ENCODE measurements at places on chromosomes 11 and 22.

DNA sequence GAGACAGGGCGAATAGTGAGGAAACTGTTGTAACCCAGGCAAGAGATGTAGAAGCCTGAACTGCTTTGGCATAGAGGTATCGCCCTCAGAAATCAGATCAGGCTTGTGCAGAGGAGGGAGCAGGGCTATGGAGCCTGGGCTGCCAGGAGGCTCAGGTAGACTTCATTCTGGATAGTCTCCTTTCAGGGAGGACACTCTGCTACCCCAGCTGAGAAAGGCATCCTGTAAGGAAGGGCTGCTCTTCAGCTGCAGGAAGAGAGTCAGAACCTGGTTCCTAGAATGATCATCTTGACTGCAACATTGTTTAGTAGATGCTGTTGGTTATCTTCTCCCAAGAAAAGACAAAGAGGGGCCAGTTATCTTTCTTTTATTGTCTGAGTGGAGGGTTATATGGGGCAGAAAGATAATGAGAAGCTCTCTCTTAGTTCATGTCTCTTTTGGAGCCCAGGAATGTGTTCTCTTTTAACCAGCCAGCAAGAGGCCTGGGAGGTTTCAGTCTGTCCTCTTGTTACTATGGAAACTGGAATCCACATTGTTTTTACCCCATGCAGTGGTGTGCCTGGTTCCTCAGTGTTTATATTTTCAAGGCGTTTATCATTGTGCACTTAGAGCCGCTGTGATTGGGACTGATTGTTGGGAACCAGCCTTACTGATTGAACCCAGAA is 95.7 kb downstream of the STIM1 start:
- no peak for DNase-seq

- no peak for DNase-seq
These were observed 20.6 kb downstream of the STARD10 start for GRCh38 chr11:72773291-72773690.

- no peak for DNase-seq
These were observed 85.5 kb downstream of the ETS1 start for GRCh38 chr11:128501632-128502549.

DNA sequence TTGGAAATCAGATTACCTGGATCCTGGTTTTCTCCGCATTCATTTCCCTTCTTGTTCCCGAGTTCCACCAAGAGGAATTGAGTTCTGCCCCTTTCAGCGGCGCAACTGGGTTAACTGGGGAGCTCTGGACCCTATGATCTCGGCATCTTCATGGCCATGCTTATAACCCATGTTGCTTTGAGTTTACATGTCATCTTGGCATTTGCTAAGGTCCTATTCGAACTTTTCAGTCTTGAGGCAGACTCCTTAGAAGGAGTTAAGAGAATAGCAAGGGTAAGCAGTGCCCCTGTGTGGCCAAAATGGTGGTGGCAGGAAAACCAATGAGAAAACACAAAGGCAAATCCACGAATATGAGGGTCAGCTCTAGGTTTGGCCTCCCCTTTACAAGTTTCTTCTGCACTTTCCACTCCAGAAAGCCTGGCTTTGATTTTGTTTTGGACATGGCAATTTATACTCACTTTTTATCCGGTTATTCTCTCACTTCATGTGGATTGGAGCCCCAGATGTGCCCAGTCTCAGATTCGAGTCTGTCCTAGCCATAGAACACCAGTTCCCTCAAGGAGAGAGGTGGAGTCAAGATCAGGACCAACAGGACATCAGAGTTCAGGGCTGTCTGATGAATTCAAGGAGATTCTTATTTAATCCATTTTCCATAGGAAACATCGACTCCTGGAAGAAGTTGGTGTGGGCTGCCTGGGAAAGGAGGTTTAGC is 55.3 kb upstream of the FBXO3 start:
- DNase-seq, result no peak

DNA sequence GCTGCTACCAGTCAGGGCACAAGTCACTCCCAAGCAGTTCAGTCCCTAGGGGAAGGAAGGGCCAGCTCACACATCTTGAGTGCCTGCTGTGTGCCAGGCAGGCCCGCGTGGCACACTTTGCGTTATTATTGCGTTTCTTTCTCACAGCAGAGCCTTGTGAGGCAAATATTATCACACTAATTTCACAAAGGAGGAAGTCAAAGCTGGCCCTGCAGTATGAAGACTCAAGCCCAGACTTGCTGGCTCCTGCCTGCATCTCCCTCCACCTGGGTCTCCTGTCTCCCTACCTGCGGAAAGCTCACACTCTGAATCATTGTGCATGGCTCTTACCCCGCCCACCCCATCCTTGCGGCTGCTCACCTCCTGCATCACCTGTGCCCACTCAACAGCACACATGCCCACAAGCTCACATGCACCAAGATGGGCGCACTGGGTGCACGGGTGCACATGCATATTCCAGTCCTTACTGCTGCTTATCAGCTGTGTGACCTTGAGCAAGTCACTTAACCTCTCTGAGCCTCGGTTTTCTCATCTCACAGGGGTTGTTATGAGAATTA is 31.7 kb upstream of the P2RY2 start:
- peak; percentile 59 for DNase-seq

GRCh38 chr11:18768978-18769377 is 22.6 kb downstream of the PTPN5 start:
- DNase-seq, result no peak

DNA sequence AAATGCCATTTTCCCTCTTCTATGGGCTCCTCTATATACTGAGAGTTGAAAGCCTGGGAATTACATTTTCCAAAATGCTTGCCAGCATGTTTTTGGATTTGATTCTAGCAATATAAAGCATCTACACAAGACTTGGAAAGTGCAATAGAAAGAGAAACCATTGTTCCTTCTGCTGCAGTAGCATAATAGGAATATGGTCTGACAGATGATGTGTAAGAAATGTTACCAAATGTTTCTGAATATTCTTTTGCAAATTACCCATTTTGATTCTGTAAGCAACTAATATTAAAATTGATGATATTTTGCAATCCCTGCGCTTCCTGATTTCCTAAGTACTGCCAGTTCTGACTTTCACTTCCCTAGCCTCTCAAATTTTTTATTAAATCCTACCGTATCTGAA is 61.6 kb downstream of the CASP12 start:
- no peak for DNase-seq

- DNase-seq, result no peak
These were observed 170.0 kb downstream of the LRRC4C start for GRCh38 chr11:41289408-41289807.

DNA sequence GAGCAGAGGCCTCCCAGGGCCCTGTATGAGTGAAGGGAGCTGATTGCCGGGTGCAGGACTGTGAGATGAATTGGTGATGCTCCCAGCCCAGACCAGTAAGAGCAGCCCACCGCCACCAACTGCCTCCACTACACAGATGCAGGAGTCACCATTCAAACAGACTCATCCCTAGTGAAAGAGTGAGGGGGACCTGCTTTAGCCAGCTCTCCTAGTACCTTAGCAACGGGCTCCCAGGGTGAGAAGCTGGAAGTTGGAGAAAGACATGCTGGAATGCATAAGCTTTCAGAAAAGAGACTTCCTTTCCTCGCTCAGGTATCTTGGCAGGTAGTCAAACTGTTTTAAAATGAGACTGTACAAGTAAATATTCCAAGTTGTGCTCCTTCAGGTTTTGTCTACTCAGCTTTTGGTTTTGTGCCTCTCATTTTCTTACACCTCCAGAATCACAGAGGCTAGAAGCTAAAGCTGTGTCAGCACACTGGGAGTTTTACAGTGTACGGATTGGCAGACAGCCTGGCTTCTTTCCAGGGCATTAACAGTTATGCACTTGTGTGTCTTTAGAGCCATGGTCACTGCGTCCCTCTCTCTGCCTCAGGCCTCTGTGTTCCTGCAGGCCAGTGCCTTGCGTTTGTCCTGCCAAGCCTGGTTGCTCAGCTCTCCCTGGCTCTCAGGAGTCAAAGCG is 146.2 kb downstream of the ATXN10 start:
- DNase-seq, result no peak

DNA sequence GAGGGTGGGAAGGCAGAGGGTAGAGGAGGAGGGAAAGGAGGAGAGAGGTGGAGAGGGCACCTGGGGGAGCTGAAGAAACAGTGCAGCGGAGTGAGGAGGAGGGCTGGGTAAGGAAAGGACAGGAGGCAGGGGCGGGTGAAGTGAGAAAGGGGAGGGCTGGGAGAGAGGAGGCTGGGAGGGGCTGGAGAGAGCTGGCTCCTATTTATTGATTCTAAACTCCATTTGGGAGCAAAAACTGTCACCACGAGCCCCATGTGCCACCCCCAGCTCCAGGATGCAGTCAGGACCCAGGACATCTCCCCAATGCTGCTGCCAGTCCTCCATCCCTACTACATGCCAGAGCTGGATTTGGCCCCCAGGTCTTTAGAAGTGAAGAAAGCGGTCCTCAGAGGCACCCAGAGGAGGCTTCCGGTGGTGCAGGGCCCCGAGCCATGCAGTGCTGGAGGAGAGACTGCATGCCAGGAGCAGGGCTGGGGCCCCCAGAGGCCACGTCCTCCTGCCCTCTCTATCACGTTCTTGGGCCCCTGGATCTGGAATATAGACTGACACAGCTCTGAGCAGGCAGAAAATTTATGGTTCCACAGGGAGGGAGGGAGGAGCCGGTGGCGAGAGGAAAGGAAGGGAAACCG is 53.7 kb downstream of the SLC22A12 start:
- DNase-seq, result no peak
